ENCODE measurements at places on chromosomes 5 and 9.

GRCh38 chr5:103486739-103487138, 75.8 kb downstream of the NUDT12 start:
- DNase-seq, result no peak

DNA sequence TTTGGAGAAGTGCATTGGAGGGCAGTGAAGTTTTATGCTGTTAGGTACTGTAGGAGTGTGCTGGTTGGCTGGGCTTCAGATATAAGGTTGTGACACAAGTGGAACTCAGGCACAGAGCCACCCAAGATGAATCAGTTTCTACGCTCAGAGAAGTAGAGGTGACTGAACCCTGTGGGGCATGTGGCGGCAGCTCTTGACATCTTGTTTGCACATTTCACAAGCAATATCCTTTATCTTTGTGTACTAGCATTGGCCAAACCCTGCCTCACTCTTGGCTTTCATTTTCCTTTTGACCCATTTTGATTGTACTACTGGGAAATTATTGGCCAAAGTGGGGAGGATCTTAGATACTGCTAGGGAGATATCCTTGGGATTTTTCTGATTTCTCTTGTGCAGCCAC, 110.0 kb downstream of the PSAT1 start:
- no peak for DNase-seq

DNA sequence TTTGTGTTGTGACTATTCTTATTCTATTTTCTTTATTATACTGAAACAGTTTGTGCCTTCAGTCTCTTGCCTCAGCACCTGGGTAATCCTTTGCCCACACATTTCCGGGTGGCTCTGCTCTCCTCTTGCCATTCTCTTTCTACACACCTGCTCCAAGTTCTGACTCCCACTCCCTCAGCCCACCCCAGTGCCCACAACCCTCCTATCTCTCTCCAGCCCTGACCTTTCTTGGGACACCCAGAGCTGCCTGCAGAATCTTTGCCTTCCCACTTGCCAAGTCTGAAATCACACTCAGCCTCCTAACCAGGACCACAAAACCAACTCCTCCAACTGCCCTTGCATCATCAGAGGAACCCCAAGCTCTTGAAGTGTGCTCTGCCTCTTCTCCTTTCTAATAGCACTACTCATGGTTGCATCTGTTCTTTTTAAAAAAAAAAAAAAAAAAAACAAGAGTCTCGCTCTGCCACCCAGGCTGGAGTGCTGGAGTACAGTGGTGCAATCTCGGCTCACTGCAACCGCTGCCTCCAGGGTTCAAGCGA, 4.1 kb downstream of the SWI5 start:
- DNase-seq, result no peak

GRCh38 chr9:136396219-136396515, 3.8 kb downstream of the SNAPC4 start:
- no peak for DNase-seq

- DNase-seq, result no peak
These were observed 44.3 kb upstream of the BARHL1 start for GRCh38 chr9:132538071-132538470.

- DNase-seq, result no peak
These were observed 8.6 kb downstream of the RUFY1 start for GRCh38 chr5:179558932-179559283.

GRCh38 chr9:23556459-23556858, 269.6 kb downstream of the ELAVL2 start:
- DNase-seq, result no peak

- DNase-seq, result no peak
These were observed 55.1 kb downstream of the MED27 start for GRCh38 chr9:132024589-132024988.

Data from stimulated activated CD8-positive, alpha-beta memory T cell treated with anti-CD3 and anti-CD28 coated beads, Interleukin-7, amount 100 ng/mL, for 24 hours (primary cell).